Foreskin fibroblast (primary cell): ENCODE measurements at places on chromosomes 3 and 15.

GRCh38 chr15:94186770-94187331 lies 44.5 kb upstream of the MCTP2 start:
- DNase-seq: no peak

- no peak for DNase-seq
Observed at GRCh38 chr3:56621681-56622080, 61.4 kb downstream of the TASOR start.

- no peak for DNase-seq
Observed at GRCh38 chr3:101962055-101962454, 112.7 kb downstream of the NFKBIZ start.

- DNase-seq: no peak
Observed at GRCh38 chr3:31934018-31934417, 47.0 kb downstream of the OSBPL10 start.

DNA sequence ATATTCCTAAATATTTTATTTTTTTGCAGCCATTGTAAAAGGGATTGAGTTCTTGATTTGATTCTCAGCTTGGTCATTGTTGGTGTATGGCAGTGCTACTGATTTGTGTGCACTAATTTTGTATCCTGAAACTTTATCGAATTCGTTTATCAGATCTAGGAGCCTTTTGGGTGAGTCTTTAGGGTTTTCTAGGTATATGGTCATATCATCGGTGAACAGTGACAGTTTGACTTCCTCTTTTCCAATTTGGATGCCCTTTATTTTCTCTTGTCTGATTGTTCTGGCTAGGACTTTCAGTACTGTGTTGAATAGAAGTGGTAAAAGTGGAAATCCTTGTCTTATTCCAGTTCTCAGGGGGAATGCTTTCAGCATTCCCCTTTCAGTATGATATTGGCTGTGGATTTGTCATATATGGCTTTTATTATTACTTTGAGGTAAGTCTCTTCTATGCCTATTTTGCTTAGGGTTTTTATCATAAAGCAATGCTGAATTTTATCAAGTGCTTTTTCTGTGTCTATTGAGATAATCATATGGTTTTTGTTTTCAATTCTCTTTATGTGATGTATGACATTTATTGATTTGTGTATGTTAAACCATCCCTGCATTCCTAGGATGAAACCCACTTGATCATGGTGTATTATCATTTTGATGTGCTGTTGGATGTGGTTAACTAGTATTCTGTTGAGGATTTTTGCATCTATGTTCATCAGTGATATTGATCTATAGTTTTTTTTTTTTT lies 11.4 kb upstream of the SLC9A9 start:
- no peak for DNase-seq

GRCh38 chr3:14405360-14406238 lies 3.2 kb downstream of the SLC6A6 start:
- no peak for DNase-seq

- peak; percentile 42 for DNase-seq
Observed at GRCh38 chr3:77460326-77460725, 420.4 kb downstream of the ROBO2 start.

DNA sequence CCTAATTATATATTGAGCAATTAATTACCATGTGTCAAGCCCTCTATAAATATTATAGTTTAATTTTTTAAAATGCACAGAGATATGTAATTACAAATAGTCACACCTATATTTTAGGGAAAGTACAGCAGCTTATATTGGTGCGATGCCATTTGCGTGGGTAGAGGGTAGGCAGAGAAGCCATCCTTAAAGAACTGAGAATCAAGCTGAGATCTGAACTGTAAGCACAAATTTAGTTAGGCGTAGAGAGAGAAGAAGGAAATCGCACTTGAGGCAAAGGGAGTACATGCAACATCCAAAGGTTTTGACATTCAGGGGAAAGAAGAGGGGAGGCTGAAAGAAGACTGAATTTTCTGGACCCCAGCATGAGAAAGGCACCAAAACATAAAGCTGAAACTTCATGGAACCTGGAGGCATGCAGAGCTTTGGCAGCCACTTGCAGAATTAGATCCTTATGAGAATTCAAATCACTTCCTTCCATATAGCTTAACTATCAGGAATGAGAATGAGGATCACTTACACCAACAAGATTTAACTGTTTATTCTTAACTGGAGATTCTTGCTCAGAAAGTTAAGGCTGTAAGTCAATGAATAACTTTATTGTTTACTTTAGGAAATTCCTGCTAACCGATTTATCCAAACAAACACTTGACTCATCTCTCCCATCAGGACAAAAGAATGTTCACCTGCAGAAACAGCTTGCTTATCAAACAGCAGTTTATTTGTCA lies 114.3 kb downstream of the TGFBR2 start:
- peak; percentile 62 for DNase-seq

- DNase-seq: no peak
Observed at GRCh38 chr3:126941721-126942270, 41.1 kb upstream of the PLXNA1 start.

DNA sequence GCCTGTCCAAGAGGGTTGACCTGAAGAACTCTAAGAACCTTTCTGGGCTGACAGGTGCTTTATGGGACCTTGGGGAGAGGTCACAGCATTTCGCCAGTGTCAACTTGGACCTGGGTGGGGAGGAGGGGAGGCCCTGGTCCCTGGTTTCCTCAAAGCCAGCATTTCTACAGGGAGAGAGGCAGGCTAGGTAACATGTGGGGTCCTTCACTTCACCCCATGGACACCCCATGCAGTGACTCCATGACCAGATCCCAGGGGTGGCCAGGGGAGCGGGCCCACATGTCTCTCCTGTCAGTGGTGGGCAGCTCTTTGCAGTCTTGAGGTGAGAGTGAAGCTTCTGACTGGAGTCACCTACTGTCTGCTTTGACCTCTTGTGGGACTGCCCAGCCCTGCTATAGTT lies 35.8 kb downstream of the GOLGA6L10 start:
- no peak for DNase-seq

GRCh38 chr3:150681057-150681456 lies 22.7 kb downstream of the ERICH6 start:
- no peak for DNase-seq

DNA sequence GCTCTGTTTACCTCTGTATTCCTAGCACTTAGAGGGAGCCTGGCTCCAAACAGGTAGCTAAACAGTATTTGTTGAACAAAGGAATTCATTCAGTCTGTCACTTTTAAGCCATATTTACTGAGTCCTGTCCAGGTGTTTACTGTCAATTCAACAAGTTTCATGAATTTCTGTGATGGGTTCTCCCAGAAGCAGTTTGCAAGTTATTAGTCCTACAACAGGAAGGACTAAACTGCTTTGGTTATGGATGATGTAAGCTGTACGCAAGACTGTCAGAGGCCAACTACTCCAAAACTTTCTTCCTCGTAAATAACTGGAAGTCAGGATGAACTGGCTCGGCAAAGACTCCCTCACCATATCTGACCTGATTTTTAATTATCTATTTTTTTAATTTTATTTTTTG lies 25.1 kb downstream of the STIMATE start:
- DNase-seq: no peak

- no peak for DNase-seq
Observed at GRCh38 chr15:42623951-42624350, 48.5 kb downstream of the STARD9 start.
